Iris pigment epithelial cell (primary cell): ENCODE measurements at places on chromosomes 1 and 21.

DNA sequence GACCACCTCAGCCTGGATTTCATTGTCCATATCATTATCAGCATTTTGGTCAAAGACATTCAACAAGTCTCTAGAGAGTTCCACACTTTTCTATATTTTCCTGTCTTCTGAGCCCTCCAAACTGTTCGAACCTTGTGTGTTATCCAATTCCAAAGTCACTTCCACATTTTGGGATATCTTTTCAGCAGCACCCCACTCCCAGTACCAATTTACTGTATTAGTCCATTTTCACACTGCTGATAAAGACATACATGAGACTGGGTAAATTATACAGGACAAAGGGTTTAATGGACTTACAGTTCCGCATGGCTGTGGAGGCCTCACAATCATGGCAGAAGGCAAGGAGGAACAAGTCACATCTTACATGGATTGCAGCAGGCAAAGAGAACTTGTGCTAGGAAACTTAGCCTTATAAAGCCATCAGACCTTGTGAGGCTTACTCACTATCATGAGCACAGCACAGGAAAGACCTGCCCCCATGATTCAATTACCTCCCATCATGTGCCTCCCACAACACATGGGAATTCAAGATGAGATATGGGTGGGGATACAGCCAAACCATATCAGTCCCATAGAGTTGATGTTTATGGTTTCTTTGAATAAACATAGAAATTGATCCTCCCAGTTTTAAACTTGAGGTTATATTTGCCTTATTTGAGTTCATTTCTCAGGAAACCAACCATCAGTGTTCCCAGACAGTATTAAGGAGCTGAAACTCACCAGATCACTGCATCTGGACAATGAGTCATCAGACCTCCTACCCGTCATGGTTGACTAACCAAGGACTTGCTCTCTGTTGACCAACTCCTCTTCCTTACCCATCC is 322.7 kb upstream of the DUSP10 start:
- DNase-seq = peak; percentile 75

DNA sequence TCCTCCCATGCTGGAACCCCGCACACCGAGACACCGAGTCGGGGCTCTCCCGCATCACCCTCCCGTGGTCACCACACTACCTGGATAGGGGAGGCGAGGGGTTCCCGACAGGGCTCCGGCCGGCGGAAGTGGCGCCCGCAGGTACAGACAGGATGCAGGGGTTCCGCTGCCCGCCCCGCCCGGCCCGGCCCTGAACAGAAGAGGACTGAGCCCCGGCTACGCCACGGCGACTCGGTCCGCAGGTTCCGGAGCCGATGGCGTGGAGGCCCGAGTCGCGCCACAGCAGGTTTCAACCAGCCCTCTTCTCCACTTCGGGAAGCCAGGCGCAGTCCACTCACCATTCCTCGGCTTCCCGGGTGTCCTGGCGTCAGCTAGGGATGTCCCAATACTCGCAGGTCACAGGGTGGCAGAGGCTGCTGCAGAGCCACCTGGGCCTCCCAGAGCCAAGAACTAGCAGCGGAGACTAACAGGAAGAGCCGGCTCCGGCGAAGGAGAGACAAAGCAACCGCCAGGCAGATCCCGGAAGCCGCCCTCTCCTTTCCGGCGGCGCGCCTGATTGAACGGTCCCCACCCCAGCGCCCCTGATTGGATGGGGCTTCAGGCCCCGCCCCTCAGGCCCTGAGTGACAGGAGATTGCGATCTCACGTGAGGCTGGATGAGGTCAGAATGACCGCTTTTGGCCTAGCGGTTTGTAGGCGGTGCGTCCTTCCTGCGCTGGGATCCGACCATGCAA is at the start of gene ZNF669:
Gene ZNF669 (minus strand): TSS at position 498 of the 733 bp plus-strand sequence. CDS start 157 bp downstream, at position 341.
- DNase-seq = peak; percentile 97

- DNase-seq = no peak
These were observed 27.2 kb upstream of the NFIA start for GRCh38 chr1:61055110-61055614.

DNA sequence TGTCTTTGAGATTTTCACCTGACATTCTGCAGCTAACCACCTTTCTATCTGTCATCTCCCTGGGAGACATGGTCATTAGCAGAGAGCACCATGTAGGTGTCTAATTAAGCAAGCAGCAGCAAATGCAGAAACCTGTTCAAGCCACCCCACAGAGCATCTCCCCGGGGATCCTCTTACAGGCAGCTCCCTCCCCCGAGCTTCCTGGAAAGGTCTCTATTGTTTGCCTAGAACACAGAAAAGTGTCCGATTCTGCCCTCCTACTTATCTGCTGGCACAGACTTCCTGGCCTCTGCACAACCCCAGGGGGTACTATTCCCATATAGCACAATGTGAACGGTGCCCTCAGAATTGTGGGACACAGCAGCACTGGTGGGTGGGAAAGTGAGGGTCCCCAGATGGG is 46.1 kb downstream of the PLEKHA6 start:
- DNase-seq = no peak

GRCh38 chr1:4344065-4344732 is 310.2 kb upstream of the AJAP1 start:
- no peak for DNase-seq

GRCh38 chr1:179230251-179230650 is 774 bp upstream of the ABL2 start:
- peak; percentile 70 for DNase-seq

DNA sequence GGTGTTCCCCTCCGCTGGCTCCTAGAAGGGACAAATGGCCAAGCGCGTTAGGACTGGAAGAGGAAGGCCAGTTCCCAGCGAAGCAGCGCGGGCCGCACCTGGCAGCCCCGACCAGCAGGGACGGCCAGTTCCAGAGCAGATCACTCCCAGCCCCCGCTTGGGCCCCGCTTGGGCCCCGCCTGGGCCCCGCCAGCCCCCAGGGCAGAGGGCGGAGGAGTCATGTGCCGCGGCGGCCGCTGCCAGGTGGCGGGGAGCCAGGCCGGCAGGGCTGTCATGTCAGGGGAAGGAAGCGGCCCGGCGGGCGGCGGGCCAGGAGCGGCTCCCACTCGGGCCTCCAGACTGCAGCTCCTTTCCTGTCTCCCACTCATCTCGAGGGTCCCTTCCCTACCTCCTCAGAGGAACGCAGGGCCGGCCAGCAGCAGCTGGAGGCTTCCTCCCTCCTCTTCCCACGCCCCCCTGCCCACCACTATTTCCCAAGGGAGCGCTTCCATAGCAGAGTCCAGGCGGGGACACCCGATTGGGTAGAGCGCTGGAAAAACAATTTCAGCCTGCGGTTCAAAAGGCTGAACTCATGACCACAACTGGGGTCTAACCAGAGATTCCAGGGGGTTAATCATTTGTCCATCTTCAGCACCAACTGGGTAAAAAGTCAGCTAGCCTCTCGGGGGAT is 16.5 kb downstream of the ZNF697 start:
- DNase-seq = peak; percentile 72

GRCh38 chr21:46515109-46515508 is 56.4 kb downstream of the DIP2A start:
- peak; percentile 60 for DNase-seq
